ENCODE measurements at places on chromosomes 2 and 18.

- no peak for DNase-seq
These were observed 13.6 kb upstream of the ZSCAN30 start for GRCh38 chr18:35303610-35304009.

- DNase-seq: no peak
These were observed 29.9 kb downstream of the PTPN18 start for GRCh38 chr2:130385709-130386108.

DNA sequence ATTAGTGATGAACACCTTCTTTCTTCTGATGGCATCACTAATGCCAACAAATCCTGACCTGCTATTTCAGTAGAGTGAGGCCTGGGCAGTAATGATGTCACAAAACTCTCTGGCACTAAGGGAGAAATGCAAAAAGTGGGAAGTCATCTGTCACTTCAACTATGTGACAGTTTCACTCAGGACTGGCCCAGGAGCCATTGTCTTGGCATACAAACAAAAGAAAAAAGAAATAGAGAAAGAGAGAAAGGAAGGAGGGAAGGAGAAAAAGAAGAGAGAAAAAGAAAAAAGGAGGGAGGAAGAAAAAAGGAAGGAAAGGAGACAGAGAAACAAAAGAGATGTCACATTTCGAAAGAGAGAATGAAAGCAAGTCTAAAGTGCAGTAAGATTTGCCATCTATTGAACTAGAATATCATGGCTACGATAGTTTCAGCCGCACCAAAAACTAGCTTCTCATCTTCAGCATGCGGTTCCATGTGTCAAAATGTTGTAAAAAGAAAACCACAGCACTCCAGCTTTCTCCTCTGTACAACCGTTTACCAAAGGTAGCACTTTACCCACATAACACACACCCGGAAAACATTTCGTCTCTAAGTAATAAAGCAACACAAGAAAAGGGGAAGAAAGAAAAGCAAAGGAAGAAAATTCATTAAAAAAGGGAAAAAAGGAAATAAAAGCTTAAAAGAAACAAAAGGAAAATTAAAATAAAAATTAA lies 50.1 kb downstream of the CD226 start:
- DNase-seq: no peak

DNA sequence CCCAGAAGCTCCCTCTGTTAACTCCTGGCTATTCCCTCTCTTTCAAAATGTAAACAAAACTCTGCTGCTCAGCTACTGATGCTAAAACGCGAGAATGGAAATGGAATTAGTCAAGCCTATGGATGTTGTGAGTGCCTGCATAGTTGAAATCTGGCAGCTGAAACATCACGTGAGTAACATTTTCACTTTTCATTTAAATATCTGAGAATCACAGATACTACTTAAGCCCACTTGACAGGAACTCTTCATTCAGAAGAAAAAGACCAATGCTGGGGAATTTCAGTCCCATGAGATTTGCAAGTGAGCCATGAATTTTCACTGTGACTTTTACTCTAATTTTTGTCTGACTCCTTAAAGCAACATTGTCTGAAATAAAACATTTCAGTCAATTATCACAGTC lies 215.3 kb upstream of the SESTD1 start:
- peak; percentile 2 for DNase-seq

DNA sequence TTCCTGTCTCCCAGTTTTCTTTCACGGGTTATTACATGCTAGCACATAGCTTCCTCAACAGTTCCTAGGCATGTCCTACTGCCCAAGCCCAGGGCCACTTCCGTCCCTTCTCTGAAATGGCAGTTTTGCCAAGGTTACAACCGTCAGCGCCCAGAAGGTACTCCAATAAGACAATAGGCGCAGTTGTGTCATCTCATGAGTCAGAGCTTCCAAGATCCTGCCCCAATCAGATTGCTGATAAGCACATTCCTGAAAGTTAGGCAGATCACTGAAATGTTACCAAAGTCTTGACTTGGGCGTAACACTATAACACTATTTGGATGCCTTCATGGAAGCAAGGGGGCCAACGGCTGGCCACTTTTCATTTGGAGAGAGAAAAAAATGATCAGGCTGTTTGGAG lies 34.2 kb downstream of the GKN2 start:
- no peak for DNase-seq

DNA sequence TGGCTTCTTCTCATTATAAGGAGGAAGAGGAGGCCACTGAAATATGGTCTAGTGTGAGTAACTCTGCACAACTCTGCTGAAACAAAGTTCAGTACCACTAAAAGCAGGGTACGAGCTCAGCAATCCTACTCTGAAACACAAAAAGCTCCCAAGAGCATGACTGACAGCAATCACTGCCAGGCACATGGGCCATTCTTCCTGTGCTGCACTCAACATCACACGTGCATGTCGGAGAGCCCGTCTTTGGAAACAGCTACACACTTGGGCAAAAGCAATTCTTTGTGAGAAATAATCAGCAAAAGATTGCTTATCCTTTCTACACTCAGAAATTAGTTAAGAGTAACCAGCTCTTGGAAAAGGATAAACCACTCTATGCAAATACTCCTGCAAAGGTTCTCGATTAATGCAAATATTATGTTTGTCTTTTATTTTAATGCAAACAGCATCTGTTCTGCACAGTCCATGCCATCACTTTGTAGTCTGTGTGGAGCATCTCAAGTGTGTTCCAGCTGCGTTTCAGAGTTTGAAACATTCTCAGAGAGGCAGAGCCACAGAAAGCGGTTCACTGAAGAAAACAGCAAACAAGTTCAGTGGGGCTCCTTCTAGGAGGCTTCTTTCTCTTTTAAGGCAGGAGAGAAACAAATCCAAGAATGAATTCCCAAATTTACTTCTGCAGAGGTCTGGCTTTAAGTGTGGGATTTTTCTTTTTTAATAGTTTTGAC lies 145.0 kb downstream of the HDAC4 start:
- DNase-seq: no peak

- DNase-seq: no peak
These were observed 314.1 kb downstream of the STK39 start for GRCh38 chr2:167933097-167933814.

DNA sequence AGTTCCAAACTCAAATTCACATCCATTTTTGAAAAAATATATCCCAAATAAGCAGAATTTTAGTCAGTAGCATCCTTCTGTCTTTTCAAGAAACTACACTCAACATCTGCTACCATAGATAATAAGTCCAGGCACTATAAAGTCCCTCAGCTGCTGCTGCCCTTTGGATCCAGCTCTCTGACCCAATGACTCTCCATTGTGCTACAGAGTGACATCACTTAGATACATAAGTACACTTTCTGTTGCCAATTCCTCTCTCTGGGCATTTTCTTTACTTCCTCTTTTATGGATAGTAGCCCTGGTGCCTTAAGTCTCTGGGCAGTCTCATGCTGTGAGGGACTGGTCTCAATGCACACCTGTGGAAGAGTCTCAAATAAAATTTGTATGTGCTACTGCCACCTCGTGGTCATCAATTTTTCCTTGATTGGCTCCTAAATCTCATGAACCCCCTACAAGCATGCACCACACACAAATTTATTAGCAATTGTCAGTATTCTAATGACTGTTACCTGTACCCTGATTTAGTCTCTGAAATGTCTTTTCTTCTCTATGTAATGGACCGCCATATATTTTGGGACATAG lies 219.2 kb downstream of the LRP1B start:
- peak; percentile 42 for DNase-seq

DNA sequence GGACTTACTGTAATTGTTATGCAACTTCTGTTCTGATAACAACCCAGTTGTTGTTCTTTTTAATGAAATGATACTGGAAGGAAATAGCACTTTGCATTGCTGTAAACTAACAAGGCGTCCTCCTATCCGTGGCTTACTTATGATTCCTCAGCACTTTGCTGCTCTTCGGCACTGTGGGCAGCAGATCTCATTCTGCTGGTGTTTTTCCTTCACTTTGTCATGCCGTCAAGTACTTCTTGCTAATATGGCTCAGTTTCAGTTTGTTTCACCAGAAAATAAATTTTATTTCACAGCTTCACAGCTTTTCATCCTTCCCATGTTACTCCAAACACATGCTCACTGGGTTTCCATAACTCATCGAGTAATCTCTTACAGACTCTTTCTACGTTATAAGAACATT lies 289.3 kb downstream of the MEIS1 start:
- DNase-seq: peak; percentile 13

DNA sequence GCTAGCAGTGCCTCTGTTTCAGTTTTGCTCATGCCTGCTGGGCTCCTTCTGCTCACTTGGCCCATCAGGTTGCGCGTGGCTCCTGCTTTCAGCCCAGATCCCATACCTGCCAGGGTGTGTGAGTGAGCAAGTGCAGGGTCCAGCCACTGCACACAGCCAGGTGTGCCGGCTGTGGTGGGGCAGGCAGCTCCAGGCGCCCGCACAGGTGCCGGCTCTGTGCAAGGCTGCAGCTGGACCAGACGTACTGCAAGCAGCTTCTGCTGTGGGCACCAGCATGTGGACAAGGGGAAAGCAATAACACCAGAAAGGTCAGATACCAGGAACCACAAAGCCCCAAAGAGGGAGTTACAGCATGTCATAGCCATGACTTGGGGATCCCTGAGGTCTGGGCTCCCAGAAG lies 5.6 kb upstream of the PCARE start:
- no peak for DNase-seq

GRCh38 chr2:45301307-45302277 lies 292.3 kb upstream of the SIX2 start:
- no peak for DNase-seq

DNA sequence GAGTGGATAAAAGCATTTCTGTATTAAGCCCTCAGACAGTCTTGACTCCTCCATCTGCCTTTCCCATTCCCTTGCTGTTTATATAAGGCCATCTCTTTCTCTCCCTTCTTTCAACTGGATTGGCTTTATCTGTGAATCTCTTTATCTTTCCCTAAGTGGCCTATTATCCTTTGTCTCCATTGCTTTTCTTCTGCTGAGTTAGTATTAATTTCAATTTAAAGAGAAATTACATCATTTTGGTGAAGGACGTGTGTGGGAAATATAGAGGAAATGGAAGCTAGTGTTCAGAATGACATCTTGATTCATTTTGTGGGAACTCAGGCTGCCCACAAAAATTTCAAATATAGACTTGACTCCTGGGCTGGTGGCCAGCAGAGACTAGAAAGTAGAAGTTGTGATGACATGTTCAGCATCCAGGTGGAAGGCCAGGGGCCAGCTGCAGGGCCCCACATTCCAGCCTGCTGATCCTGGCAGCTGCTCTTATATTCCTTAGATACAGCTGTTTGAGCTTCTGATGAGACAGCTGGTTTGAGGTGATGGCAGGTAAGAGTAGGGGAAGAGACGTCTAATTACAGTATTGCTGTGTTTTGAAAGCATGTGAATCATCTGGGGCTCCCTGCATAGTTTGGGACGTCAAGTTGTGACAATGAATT lies 52.3 kb downstream of the DIS3L2 start:
- peak; percentile 97 for DNase-seq

DNA sequence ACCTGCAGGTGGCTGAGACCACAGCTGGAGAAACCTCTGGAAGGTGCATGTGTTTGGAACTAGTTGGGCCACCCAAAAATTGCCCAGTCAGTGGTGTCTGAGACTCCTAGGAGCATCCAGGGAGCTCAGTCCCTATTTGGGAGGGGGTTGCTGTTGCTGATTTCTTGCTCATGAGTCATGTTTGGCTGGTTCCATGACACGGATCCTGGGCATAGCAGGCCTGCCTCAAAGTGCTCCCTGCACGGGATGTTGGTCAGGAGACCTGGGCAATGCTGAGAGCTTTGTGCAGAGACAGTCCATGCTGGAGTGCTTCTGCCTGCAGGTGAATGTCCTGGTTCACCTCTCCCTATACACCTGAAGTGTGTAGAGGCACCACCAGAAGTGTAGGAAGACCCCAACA lies 194.2 kb downstream of the GLI2 start:
- DNase-seq: no peak

- no peak for DNase-seq
These were observed 204.9 kb upstream of the ACVR2A start for GRCh38 chr2:147639891-147640290.

- no peak for DNase-seq
These were observed 58.9 kb upstream of the NDUFV2 start for GRCh38 chr18:9043581-9043980.

DNA sequence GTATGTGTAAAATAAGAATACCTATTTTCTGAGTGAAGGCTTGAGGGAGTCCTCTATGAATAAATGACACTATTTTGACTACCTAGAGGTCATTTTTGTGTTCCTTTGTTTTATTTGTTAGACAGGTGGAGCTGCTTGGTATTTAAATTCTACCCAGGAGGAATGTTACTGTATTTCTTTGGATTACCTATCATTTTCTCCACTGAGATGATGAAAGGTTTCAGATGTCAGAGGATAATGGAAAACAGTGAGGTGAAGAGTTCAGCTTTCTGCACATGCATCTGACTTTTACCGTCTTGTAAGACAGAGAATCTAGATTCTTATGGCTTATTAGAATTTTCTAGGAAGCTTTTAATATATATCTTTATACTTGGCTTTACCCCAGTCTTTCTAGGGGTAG lies 689.8 kb upstream of the NXPH2 start:
- DNase-seq: no peak

DNA sequence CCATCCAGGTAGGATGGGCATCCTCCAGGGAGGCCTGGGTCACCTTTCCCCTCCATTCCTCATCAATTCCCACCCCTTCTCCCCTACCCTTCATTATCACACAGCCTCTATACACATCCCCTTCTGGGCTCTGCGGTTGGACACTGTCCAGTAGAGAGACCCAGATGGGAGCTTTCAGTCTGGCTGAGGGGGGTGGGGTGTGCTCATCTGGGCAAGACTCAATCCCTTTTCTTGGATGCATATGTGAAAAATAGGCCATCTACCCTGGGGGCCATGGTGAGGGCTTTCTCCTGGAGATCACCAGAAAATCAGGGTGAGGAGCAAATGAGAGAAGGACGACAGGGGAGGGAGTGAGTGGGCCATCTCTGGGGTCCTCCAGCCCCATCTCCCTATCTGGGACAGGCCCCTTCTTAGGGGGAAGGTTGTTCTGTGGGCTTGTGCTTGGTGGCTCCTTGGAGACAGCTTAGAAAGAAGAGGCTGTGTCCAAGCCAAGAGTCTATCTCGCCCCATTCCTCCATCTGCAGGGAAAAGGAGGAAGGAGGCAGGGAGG lies 160.1 kb downstream of the DYSF start:
- DNase-seq: no peak

GRCh38 chr2:80822999-80823398 lies 518.4 kb upstream of the LRRTM1 start:
- DNase-seq: no peak

DNA sequence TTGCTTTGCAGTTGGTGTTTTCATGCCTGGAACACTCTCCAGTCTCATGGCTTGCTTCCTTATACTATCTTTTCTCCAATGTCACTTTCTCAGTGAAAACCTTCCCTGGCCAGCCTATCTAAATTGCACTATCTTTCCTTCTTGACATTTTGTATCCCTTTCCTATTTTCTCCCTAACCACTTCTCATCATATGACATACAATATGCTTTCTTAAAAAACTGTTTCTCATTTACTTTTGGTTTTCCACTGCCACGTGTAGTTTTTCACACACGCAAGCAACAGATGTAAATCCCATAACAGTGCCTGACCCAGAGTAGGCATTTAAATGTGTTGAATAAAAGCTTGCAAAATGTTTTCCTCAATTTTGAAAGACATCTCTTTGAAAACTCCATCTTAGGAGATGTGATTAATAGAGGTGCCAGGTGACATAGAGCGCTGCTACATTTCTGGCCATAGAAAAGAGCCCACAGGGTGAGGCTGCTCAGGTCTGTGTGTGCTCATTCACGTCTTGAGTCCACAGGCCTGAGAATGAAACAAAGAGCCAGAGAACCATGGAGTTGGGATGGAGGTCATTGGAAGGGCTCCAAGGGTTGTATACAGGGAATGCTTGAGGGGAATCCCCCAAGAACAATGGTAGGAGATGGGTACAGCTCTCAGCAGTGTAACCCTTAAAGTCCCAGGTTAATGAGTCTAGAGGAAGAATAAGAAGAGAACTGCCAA lies 12.7 kb downstream of the ZNF24 start:
- no peak for DNase-seq

GRCh38 chr2:30801821-30802455 lies 5.3 kb downstream of the CAPN13 start:
- no peak for DNase-seq

Data from amniotic epithelial cell (primary cell).